Naive thymus-derived CD8-positive, alpha-beta T cell (primary cell): ENCODE measurements at places on chromosomes 4 and X.

GRCh38 chr4:136241221-136241986 is 1290.9 kb downstream of the PCDH18 start:
- H3K36me3 ChIP-seq = no peaks in the 10 kb centered on the region
- H3K27ac ChIP-seq = no peak overlapping the region
- no peak overlapping the region for H3K4me3 ChIP-seq
- no peaks in the 10 kb centered on the region for H3K27me3 ChIP-seq
- no peaks in the 10 kb centered on the region for H3K4me1 ChIP-seq
- no peak for DNase-seq

DNA sequence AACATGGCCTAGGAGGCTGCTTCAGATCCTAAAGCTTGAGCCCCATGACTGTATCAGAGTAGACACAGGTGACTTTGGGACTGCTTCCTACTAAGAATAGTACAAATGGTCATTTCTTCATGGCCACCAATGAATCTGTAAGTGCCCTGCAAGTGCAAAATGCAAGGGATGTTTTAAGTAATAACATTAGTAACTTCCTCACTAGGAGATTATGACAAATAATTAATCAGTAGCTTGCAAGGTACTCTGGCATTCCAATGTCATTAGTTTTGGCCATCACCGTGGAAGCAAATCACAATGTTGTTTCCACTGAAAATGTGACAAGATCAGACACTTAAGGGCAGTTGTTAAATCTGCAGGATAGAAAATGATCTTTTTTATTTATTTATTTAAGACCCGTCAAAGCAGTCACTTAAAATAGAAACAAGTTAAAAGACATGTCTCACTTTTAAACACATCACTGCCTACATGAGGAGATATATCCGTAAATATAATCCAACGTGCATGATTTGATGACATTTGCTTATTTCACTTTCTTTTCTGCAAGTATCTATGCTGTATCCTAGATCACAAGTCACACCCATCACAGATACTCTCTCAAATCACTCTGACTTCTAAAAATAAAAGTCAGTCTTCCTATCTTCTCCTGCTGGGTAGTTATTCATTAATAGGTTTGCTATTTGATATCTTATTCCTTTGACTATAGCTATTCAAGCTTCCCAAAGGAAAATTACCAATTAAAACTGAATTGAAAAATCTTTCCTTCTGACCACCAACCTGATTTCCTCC is 400.6 kb downstream of the IL15 start:
- no peak for DNase-seq
- peaks cover 44% of the 10 kb centered on the region for H3K36me3 ChIP-seq
- no peaks in the 10 kb centered on the region for H3K27me3 ChIP-seq
- H3K4me3 ChIP-seq = no peak overlapping the region
- H3K27ac ChIP-seq = no peak overlapping the region

DNA sequence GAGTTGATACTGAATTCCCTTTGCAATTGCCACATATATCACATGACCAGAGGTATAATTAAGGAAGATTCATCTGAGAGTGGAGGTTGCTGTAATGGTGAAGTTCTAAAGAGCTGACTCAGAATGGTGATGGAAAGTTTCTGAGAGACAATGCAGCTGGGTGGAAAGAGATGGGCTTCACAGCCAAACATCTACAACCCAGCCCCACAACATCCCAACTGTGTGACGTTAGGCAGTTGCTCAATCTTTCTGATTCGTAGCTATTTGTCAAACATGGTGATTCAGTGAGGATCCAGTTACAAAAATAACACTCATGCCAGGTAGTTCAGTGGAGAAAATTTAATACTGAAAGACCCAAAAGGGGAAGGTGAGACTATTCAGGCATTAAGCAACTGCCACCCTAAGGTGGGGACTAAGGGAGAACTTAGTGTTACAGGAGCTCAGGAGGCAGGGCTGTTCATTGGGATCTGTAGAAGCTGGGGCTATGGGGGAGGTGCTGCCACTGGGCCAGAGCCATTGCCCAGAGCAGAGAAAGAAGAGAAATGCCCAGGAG is 6.9 kb upstream of the AFF1 start:
- no peaks in the 10 kb centered on the region for H3K27me3 ChIP-seq
- H3K36me3 ChIP-seq = peaks cover 9% of the 10 kb centered on the region
- no peak for DNase-seq
- peak overlapping the region; percentile 55 for H3K27ac ChIP-seq
- no peak overlapping the region for H3K4me3 ChIP-seq

GRCh38 chrX:320126-320783 is 1.7 kb upstream of the GTPBP6 start:
- peaks cover 31% of the 10 kb centered on the region for H3K4me1 ChIP-seq
- H3K4me3 ChIP-seq = peak overlapping the region; percentile 78
- H3K27me3 ChIP-seq = peaks cover 1% of the 10 kb centered on the region
- peaks cover 3% of the 10 kb centered on the region for H3K36me3 ChIP-seq
- peak overlapping the region; percentile 92 for H3K27ac ChIP-seq
- DNase-seq = no peak

DNA sequence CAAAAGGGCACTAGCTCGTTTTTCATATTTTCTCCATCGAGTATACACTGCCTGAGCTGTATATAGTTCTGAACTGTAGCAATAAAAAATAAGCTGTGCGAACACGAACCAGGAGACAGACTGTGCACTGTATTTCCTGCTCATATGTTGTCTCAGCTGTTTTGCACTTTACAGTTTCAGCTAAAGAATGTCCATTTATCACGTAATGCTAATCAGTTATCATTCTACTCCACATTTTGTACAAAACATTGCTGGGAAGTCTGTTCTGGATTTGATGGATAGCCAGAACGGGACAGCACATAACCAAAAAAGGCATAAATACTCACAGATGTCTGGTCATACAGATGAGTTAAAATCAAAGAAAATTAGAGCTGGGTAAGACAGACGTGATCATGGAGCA is 315.5 kb upstream of the ADGRL3 start:
- H3K4me1 ChIP-seq = no peaks in the 10 kb centered on the region
- H3K36me3 ChIP-seq = no peaks in the 10 kb centered on the region
- H3K4me3 ChIP-seq = no peak overlapping the region
- no peak for DNase-seq

DNA sequence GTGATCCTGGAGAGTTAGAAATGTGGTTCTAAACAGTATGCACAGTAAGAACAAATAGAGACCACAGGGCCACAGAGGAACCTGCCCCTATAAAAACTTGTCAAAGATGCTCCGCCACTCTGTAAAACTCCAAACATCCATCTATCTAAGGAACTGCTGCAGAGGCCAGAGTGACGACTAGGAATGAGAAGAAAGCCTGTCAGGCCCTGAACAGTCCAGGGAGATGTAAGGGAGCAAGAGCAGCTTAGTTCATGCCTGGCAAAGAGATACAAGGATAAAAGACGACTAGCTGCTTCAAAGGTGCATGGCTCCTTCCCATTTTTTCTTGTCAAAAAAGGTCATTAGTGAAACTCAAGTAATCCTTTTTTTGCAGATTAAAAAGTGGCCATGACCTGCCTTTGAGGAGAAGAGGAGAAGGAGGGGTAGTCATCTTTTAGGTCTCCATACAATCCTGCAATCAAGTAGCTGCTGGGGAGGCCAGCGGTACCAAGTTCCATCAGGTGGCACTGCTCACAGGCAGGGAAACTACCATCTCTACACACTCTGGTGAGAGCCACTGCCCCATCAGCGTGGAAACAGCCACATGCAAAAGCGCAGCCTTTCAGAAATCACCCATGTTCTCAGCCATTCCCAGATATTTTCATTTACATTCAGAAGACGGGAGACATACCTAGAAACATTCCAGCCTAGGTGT is 162.1 kb downstream of the TSPAN5 start:
- H3K27ac ChIP-seq = no peak overlapping the region
- H3K27me3 ChIP-seq = no peaks in the 10 kb centered on the region
- peaks cover 5% of the 10 kb centered on the region for H3K4me1 ChIP-seq
- no peak overlapping the region for H3K4me3 ChIP-seq

- H3K4me3 ChIP-seq = no peak overlapping the region
- no peaks in the 10 kb centered on the region for H3K27me3 ChIP-seq
- H3K27ac ChIP-seq = no peak overlapping the region
- no peak for DNase-seq
These were observed 23.1 kb downstream of the CD40LG start for GRCh38 chrX:136671006-136671610.

- no peaks in the 10 kb centered on the region for H3K36me3 ChIP-seq
- no peak for DNase-seq
- no peak overlapping the region for H3K4me3 ChIP-seq
- H3K27me3 ChIP-seq = peaks cover 15% of the 10 kb centered on the region
These were observed 31.0 kb downstream of the SMIM43 start for GRCh38 chr4:121733942-121734341.

- peaks cover 12% of the 10 kb centered on the region for H3K4me1 ChIP-seq
- no peak overlapping the region for H3K27ac ChIP-seq
- no peaks in the 10 kb centered on the region for H3K36me3 ChIP-seq
- no peak for DNase-seq
These were observed 108.2 kb upstream of the MAMLD1 start for GRCh38 chrX:150254909-150255308.

- peaks cover 2% of the 10 kb centered on the region for H3K4me1 ChIP-seq
- peak overlapping the region; percentile 16 for H3K27ac ChIP-seq
- H3K36me3 ChIP-seq = no peaks in the 10 kb centered on the region
- H3K4me3 ChIP-seq = no peak overlapping the region
- no peaks in the 10 kb centered on the region for H3K27me3 ChIP-seq
- DNase-seq = no peak
These were observed 75.9 kb downstream of the AASDH start for GRCh38 chr4:56311299-56311975.

GRCh38 chr4:139984471-139984870 is 169.5 kb downstream of the MAML3 start:
- no peak overlapping the region for H3K27ac ChIP-seq
- no peaks in the 10 kb centered on the region for H3K27me3 ChIP-seq
- no peaks in the 10 kb centered on the region for H3K36me3 ChIP-seq
- no peak overlapping the region for H3K4me3 ChIP-seq

- DNase-seq = no peak
- no peak overlapping the region for H3K27ac ChIP-seq
- H3K36me3 ChIP-seq = no peaks in the 10 kb centered on the region
- no peak overlapping the region for H3K4me3 ChIP-seq
- no peaks in the 10 kb centered on the region for H3K4me1 ChIP-seq
These were observed 724.6 kb downstream of the CENPC start for GRCh38 chr4:66820681-66821080.

GRCh38 chr4:70452946-70453345 is 19.1 kb upstream of the MUC7 start:
- no peak for DNase-seq
- H3K27ac ChIP-seq = no peak overlapping the region
- H3K4me3 ChIP-seq = no peak overlapping the region
- peaks cover 24% of the 10 kb centered on the region for H3K27me3 ChIP-seq
- no peaks in the 10 kb centered on the region for H3K36me3 ChIP-seq
